ENCODE measurements at places on chromosomes 6 and 20.

DNA sequence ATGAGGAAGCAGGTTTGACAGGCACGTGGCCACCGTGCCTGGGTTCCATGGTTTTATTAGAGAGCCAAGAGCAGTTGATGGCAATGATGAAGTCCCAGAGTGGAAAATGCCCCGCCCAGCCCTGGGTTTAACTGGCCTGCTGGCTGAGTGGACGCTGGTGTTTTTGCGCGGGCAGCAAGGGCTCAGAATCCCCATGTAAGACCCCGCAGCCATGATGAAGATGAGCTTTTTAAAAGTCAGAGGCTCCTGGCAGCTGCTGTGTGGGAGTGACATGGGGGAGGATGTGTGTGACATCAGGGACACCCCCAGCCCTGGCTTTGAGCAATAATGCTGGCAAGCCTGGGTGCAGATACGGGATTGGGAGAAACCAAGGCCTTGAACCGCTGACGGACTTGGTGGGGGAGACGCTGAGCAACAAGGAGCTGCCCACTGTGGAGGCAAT lies 33.0 kb upstream of the SLCO4A1 start:
- no peak for DNase-seq

- no peak for DNase-seq
Measured at GRCh38 chr6:144305985-144306384, 20.9 kb downstream of the UTRN start.

DNA sequence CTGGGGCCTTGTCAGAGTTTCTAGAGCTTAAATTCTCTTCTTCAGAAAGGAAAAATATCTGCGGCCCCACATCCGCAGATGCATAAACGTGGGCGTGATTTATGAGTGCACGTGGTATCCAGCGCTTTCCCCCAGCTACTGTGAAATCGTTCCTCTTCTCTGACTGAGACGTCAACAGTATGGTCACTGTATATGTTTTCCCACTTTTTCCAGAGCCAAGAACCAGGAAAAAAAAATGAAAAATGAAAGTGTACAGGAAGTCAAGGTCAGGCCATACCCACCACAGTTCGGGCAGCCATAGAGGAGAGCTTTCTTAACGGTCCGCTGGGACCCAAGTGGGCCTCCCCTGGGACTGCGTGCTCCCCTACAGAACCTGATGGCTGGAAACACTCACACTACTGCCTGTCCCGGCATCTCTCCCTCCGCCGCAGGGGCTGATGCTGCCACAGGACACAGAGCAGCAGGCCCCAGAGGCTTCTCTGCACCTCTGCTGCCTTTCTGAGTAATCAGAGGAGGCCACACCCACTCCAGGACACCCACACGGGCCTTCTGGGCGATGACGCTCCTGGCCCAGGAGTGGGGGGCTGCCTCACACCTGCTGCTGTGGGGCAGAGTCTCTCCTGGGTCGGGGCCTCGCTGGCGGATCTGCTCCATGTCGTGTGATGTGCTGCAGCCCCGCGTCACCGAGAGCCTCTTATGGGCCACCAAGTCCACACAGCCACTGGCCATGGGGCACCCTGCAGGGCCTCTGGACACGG lies 16.4 kb upstream of the STX16 start:
- no peak for DNase-seq

- no peak for DNase-seq
Measured at GRCh38 chr6:18264923-18265377, 620 bp upstream of the DEK start.

DNA sequence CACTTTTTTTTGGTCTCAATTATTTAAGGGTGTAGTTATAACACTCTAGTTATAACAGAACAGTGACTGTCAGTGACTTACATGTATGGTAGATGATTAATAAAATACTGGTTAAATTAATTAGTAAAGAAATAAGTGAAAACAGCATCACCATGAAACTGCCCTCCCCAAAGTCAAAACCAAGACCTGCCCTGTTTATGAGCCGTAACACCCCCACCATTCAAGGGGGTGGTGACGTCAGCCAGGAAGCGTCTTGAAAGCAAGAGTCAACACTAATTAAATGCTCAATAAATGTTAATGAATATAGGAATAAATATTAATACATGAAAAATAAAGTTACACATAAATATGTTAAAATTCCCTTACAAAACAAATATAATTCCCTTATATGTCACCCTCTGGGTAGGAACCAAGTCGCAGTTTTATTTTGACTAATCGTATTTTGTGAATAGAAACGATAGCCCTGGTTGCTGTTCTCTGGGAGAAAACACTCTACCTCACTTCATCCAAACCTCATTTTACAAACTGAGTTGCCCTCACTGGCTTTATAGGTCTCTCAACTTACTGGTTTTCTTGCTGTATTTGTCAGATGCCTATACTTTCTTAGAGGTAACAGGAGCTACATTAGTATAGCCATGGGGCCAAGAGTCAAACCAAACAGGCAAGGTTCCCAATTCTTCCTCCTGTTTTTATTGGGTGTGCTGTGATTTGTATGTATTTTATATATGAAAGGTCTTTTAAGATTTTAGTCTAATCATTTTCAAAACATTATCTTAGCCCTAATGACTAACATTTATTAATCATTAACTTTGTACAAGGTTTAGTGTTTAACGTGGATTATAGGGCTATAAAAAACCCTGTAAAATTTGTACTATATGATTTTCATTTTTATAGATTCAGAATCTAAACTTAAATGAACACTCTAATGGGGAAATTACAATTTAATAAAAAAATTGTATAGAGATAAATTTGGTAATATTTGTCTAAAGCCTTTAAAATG lies 227.9 kb upstream of the IRAK1BP1 start:
- no peak for DNase-seq

DNA sequence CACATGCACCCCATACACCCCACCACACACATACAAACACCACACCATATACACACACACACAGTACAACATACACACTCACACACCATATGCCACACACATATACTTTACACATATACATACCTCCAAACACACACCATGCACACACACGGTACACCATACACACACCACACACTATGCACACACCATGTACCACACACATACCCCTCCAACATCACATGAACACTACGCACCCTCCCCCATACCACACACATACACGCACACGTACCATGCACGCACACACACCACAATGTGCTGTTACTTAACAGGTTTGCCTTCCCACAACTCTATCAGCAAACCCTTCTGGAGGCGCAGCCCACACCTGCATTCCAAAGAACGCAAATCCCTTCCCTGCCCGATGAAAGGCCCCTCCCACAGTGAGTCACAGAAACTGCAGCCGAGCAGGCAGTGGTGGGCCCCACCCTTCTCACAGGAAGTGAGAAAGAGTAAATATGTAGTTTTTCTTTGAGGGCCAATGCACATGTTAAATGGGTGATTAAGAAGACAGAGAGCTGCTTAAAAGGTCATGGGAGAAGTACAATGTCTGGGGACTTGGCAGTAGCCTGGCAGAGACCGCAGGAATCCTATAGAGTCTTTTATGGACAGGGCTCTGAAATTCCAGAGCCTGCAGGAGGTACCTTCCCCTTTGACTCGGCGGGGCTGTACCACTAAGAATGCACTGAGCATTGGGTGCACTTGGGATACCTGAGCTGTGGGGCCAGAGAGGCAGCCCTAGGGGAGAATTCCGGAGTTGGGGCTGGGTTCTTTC lies 34.1 kb upstream of the EZR start:
- no peak for DNase-seq

GRCh38 chr20:63322146-63322932 lies 29.4 kb downstream of the COL20A1 start:
- DNase-seq = no peak

DNA sequence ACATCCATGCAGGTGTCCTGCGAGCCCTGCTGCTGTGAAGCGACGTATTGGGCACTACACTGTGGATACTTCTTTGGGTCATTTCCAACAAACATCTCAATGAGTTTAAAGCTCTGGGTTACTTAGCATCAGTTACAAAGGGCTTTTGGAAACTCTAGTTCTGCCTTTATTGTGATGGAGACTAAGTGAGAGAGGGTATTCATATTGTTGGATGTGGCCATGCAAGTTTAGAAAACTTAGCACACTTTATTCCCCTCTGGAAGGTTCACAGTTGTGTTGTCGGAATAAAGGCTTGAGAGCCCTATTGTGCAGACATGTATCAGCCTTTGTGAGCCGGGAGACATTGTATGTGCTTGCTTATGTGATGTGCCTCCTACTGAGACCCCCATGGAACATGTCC lies 22.1 kb downstream of the DUSP22 start:
- no peak for DNase-seq

- no peak for DNase-seq
Measured at GRCh38 chr20:21450572-21450971, 53.2 kb upstream of the NKX2-4 start.

GRCh38 chr20:35120012-35120701 lies 27.0 kb downstream of the EDEM2 start:
- DNase-seq = no peak

DNA sequence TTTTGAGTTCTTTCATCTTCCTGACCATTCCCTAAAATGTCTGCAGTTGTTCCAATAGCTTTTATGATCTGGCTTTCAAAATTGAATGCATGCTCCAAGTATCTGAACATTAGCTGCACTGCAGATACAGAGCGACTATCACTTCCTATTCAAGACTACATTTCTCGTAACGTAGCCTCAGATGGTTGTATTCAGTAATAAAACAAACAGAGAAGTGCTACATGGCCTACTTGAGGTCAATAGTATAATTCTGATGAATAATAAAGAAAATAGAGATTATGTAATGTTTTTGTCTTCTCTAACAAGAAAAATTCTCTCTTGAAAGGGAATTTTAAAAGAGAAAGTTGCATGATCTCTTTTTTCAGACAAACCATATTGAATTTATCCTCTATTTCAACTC lies 333.9 kb upstream of the IRAK1BP1 start:
- no peak for DNase-seq

GRCh38 chr20:61968036-61968810 lies 97.5 kb downstream of the TAF4 start:
- DNase-seq = no peak

DNA sequence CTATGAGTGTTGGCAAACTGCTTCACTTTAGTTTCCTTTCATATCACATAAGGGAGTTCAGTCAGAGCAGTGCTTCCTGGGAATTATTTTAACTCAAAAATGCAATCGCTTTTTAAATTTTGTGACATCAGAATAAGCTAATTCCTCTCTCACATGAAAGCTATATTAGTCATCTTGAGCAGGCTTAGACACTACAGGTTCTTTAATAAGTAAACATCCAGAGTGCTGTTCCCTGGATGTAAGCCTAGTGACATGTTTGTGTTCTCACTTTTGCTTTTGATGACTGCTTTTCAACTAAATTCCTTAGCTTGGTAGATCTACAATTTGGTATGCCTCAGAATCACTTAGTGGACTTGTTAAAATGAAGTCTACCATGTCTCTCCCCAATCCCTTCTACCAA lies 252.7 kb upstream of the POU3F2 start:
- DNase-seq = no peak

DNA sequence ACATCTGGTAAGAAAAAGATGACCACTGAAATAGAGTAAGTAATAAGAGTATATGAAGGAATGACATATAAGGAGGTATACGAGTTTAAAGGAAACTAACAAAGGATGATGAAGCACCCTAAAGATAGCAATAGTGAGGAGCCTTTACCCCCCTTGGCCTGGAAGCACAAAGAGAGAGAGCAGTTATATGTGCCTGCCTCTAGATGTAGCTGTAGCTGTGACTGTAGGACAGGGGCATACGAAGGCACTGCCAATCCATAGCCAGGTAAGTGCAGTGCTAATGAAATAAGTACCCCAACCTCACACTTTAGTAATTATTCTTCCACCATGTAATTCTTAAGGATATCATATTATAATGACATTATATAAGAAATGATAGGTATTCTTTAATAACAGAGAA lies 90.1 kb upstream of the FKBP1C start:
- DNase-seq = no peak

DNA sequence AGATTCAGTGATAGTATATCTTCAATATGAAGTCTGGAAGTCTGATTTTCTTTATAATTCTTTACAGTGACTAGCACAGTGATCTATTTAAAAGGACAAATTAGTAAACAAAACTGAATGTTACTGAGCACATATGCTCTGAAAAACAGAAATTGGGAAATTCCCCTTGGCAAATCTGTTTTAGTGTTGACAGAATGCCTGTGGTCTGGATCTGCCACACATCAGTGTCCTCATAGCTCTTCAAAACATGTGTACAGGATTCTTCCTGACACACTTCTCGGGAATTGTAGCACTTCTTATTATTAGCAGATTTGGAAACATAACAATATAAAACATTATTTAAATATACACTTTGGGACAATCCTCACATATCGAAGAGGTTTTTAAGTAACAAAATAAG lies 354.3 kb downstream of the COL12A1 start:
- DNase-seq = no peak

- no peak for DNase-seq
Measured at GRCh38 chr6:80425089-80425823, 318.8 kb downstream of the BCKDHB start.

DNA sequence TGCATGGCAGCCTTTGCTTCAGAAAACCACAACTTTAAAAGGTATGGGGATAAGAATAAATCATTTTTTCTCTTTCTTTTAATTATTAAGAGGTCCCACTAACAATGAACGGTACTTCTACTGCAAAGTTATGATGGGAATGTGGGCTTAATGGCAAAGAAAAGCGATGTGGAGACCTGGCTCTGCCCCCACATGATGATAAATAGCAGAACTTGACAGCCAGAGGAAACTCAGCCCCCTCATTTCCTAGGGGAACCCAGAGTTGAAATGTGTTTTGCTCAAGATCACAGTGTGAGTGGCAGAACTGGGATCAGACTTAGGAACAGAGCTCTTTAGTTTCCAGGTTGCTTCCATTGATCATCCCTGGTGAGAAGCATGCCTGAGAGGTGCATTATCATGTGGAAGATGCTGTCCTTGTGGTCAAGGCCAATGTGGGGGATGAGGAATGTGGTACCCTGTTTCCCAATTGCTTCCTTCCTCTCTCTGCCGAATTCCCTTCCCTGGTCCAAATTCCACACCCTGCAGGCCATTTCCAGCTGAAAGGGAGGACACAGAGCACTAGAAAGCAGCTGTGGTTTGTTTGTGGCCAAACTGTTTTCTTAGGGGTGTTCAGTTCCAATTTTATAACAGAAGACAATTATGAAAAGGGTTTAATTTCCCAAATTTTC lies 66.0 kb downstream of the BACH2 start:
- DNase-seq = no peak

DNA sequence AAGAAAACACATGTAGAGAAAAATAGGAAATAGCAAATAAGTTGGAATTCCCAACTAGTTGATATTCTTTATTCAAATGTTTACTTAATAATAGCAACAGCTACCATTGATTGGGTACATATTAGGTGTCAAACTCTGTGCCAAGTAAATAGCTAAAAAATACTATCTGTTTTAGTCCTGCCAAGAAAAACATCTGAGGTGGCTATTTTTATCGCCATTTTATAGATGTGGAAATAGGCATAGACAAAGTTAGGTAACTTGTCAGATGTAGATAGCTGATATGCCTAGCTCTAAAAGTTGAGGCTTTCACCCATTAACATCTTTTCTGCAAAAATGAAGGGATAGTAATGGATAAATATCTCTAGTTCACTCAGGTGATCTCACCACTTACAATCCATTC lies 549.2 kb upstream of the ID4 start:
- no peak for DNase-seq
